Glutamatergic neuron (in vitro differentiated cells): ENCODE measurements at places on chromosomes 4 and X. TPM values are rescaled to one million over a fixed set of nuclear protein-coding genes. Genes with fewer than 3 reads are reported as not detected.

DNA sequence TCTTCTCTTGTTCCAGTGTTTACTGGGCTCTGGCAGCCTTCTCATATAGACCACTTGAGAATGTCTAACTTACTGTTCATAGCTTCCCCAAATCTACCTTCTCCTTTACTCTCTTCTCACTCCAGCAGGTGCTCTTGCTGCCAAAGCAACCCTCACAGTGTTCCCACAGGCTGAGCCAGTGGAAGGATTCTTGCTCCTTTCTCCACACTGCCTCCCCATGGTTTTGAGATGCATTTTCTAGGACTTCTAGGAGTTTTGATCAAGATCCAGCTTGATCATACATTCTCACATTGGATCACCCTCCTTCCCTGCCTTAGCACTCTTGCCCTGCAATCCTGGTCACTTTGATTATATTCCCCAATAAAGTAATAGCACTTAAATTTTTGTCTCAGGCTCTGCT, 230.8 kb downstream of the TMEM47 start:
- no peak for DNase-seq
- H3K27ac ChIP-seq = no peak overlapping the region
- no peak overlapping the region for H3K4me3 ChIP-seq
- H3K4me1 ChIP-seq = no peaks in the 10 kb centered on the region

DNA sequence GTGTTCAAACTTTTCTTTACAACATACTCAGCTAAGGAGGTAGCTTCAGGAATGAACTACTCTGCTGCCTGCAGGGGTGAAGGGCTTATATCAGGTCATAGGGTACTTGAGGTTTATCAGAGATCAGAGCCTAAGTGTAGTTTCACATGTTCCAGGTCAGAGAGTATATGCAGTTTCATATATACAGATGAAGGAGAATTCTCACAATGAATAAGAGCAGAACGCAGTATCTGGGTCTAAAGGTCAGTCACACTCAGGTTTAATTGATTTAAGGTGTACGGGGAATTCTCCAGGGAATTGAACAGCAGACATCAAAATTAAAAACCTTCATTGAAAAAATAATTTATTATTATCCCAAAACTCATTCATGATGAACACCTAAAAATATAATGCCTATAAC, 700.6 kb downstream of the TECRL start:
- no peak overlapping the region for H3K4me3 ChIP-seq
- no peak overlapping the region for H3K27ac ChIP-seq
- DNase-seq = no peak
- no peaks in the 10 kb centered on the region for H3K36me3 ChIP-seq
- no peaks in the 10 kb centered on the region for H3K27me3 ChIP-seq
- no peaks in the 10 kb centered on the region for H3K4me1 ChIP-seq

DNA sequence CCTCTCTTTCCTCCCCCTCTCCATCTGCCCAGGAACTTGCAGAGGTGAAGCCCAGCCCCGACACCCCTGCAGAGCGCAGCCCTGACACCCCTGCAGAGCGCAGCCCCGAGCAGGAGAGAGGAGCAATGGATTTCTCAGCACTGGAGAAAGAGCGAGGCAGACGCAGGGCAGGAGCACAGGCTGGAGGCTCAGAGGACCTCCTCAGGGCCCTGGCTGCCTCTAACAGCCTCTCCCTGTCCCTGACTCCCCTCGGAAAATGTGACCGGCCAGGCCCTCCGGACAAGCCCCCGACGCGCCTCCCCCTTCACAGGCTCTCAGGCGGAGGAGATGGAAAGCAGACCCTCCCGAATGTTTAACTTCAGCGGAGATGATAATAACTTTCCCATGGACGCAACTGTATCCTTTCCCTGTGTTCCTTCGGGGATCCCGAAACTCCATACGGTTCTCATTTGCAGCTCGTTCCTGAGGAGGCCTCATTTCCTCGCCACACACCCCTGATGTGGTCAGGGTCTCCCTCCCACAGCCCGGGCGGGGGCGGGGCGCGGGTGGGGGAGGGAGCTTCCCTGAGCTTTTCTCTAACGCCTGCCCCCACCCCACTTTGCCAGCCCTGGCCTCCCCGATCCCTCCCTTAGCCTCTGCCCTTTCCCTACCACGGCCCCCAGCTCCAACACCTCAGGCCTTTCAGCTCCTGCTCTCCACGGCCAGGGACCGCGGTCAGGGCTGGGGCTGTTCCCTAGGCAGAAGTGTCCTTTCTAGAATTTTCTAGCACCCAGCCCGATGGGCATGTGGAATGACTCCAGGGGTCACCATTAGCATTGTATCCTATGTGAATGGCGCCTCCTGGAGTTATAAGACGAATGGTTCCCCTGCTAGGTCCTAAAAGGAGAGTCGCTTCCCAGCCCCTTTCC, 201.1 kb upstream of the BCOR start:
- peak; percentile 20 for DNase-seq
- no peaks in the 10 kb centered on the region for H3K4me1 ChIP-seq
- H3K27me3 ChIP-seq = peaks cover 4% of the 10 kb centered on the region
- H3K36me3 ChIP-seq = no peaks in the 10 kb centered on the region

DNA sequence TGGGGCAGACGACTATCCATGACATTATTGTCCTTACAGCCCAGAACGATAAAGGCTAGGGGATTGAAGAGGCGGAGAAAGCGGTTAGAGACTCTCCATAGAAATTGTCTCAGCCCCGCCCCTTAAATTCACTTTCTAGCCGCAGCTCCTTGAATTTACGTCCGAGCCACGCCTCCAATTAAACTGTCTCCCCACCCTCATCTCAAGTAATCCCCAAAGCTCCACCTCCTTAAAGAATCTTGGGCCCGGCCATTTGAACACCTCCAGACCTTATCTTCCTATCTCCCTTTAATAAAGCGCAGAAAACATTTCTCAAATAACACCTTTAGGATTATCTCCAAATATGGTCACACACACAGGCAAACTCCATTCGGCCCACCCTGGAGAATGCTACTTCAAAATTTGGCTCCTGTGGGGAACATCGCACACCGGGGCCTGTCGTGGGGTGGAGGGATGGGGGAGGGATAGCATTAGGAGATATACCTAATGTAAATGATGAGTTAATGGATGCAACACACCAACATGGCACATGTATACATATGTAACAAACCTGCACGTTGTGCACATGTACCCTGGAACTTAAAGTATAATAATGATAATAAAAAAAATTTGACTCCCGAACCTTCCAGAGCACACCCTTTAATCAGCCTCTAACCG, 7.2 kb upstream of the MAGIX start:
- H3K36me3 ChIP-seq = no peaks in the 10 kb centered on the region
- H3K4me1 ChIP-seq = peaks cover 3% of the 10 kb centered on the region
- peak overlapping the region; percentile 96 for H3K27ac ChIP-seq
- peaks cover 6% of the 10 kb centered on the region for H3K27me3 ChIP-seq

Gene BRS3
- not detected for total RNA-seq

- H3K36me3 ChIP-seq = peaks cover 5% of the 10 kb centered on the region
- no peak for DNase-seq
- H3K4me3 ChIP-seq = peak within 1 kb of the TSS; percentile 62
- no peak within 1 kb of the TSS for H3K27ac ChIP-seq
Observed at GRCh38 chr4:164876700-164877324, at the start of gene APELA. Gene APELA (plus strand): TSS chr4:164877178. CDS start chr4:164877332, 154 bp downstream.

Gene ATP1B4
- not detected for total RNA-seq

Gene TCEAL2
- total RNA-seq = 6.3 TPM

Gene DOCK11
- total RNA-seq = 53.1 TPM

Gene UGT8
- 0.98 TPM for total RNA-seq

- H3K27me3 ChIP-seq = no peaks in the 10 kb centered on the region
- H3K4me3 ChIP-seq = no peak overlapping the region
- H3K27ac ChIP-seq = peak overlapping the region; percentile 23
- peaks cover 2% of the 10 kb centered on the region for H3K4me1 ChIP-seq
- DNase-seq = no peak
Observed at GRCh38 chrX:115363897-115364296, 74.4 kb downstream of the LUZP4 start.

Gene CT45A2
- not detected for total RNA-seq

Gene MAGEA4
- not detected for total RNA-seq

- H3K27me3 ChIP-seq = no peaks in the 10 kb centered on the region
- no peaks in the 10 kb centered on the region for H3K36me3 ChIP-seq
- no peaks in the 10 kb centered on the region for H3K4me1 ChIP-seq
- H3K27ac ChIP-seq = no peak overlapping the region
- DNase-seq = no peak
Observed at GRCh38 chrX:13223868-13224567, 95.8 kb downstream of the ATXN3L start.

Gene NIPAL1
- total RNA-seq = 0.83 TPM

GRCh38 chr4:4950561-4951290, 68.5 kb downstream of the CYTL1 start:
- H3K4me1 ChIP-seq = no peaks in the 10 kb centered on the region
- no peaks in the 10 kb centered on the region for H3K27me3 ChIP-seq
- DNase-seq = no peak
- H3K4me3 ChIP-seq = no peak overlapping the region
- H3K27ac ChIP-seq = no peak overlapping the region
